SK-MEL-5 (cell line): ENCODE measurements at places on chromosomes 11 and 22. TPM values are rescaled to one million over a fixed set of nuclear protein-coding genes. Genes with fewer than 3 reads are reported as not detected.

- DNase-seq, result no peak
Measured at GRCh38 chr22:20857247-20857643, 1.4 kb downstream of the PI4KA start.

- no peak for DNase-seq
Measured at GRCh38 chr11:47215366-47215910, 664 bp downstream of the DDB2 start.

DNA sequence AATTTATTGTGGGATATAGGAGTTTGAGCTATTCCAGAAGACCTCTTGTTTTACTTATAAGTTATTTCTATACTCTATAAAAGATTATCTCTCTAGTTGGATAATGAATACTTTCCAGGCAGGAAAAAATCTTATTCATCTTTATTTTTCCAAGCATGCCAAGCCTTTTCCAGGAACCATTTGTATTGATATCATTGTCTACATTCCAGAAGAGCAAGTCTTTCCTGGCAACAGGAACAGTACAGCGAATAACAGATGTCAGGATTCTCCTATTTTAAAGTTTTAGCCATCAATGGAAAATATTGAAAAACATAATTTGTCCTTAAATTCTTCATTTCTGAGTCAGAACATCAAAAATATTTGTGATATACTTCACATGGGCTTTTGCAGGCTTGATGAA, 5.2 kb upstream of the NXPE1 start:
- DNase-seq, result no peak

DNA sequence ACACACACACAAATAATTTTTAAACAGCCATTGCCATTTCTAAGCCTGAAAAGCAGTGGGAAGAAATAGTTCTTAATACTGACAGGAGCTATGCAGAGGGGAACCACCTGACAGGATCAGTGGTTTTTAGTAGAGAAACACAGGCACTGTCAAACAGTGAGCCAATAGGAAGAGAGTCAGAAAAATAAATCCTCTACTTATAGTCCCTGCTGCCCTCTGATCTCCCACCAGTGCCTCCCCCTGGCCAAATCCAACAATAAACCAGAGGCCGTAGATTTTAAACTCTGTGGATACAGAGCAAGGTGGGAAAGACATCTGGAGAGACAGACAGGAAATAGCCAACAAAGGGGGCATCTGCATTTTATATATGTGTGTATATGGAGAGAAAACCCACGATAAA, 7.9 kb upstream of the OR56B4 start:
- peak; percentile 30 for DNase-seq

DNA sequence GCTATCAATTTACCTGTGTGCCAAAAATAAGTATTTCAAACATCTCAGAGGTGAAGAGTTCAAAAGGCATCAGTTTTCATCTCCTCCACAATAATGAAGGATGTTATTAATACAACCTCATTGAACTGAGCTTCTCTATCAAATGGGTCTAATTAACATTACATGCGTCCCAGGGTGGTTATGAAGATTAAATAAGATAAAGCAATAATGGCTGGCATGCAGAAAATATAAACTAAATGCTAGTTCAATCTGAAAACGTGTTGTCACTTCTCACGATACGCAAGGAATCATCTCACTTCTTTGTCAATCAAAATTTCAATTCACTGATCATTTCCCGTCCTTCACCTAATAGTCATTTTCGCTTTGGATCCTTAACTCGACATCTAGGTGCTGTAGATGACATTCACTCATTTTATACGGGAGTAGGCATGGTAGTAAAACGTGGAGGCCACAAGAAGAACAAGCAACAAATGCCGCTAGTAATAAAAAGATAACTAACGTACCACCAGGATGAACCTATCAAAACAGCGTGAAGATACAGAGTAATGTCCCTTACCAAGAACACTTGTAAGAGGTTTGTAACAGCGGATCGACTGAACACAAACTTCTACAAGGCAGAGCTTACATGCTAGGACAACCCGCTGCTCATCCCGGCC, 918 bp downstream of the CHORDC1 start:
- DNase-seq, result no peak

DNA sequence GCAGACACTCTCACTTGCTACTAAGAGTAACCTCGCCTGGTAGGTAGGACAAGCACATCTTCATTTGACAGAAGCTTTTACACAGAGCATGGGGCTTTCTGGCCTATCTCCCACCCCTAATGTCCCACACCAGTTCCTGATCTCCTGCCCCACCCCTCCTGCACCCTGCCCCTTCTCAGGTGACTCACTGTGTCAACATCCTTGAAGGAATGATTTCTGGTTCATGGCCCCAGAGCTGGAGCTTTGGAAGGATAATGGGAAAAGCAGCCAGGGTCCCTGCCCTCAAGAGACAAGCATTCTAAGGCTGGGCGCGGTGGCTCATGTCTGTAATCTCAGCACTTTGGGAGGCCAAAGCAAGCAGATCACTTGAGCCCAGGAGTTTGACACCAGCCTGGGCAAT, 47.2 kb downstream of the LRFN4 start:
- no peak for DNase-seq

DNA sequence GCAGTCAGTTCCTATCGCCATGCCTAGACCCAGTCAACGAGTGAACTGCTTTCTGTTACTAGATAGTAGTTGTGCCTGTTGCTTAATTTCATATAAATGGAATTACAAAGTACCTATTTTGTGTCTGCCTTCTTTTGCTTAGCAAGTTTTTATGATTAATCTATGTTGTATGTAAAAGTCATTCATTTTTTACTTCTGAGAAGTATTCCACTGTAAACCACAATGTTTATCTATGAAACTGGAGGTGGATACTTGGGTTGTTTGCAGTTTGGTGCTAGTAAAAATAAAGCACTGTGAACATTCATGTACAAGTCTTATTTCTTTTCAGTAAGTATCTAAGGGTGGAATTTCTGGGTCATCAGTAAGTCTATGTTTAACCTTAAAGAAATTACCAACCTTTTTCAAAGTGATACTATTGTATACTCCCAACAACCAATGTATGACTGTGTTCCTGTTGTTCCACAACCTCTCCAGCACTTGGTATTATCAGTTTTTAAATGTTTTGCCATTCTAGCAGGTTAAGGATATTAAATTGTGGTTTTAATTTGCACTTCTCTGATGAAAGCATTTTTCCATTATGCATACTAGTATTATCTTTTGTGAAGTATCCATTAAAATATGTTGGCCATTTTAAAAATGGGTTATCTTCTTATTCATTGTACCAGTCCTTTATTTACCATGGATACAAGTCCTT, 68.2 kb downstream of the DNAJC24 start:
- no peak for DNase-seq

GRCh38 chr11:9616042-9616675, 42.7 kb downstream of the WEE1 start:
- no peak for DNase-seq

GRCh38 chr22:29695129-29695926, 24.5 kb upstream of the CABP7 start:
- DNase-seq, result no peak

GRCh38 chr11:111077530-111078322, 167.8 kb upstream of the POU2AF2 start:
- DNase-seq, result no peak

DNA sequence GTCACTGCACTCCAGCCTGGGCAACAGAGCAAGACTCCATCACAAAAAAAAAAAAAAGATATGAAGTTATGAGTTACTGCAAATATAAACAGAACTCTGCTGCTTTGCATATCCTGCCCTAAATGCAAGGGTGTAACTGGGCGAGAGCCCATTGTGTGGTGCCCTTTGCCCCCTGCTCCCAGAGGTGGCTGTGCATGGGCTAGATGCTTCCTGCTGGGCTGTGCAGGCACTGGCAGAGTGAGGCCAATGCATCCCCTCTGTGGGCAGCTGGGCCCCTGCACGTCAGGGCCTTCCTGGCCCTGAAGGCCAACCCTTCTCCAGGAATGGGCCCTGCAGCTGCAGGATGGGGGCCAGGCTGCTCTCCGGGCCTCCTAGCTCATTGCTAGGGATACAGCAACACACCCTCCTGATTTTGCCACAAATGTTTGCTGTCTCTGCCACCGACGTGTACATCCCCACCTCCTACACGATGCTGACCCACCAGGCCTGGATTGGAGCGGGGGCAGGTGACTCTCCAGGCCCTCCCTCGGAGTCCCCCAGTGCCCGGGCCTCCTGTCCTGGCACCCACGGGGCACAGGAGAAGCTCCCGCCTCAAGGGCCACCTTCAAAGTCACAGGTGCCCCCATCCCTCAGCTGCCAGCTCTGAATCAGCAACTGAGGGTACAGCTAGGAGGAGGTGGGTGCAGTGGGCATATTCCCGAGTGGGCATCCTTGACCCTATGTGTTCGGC, 40.7 kb upstream of the COMT start:
- no peak for DNase-seq

- no peak for DNase-seq
Measured at GRCh38 chr11:62853279-62853965, 14.0 kb upstream of the WDR74 start.

- DNase-seq, result no peak
Measured at GRCh38 chr11:74092425-74092824, 78.4 kb downstream of the C2CD3 start.

DNA sequence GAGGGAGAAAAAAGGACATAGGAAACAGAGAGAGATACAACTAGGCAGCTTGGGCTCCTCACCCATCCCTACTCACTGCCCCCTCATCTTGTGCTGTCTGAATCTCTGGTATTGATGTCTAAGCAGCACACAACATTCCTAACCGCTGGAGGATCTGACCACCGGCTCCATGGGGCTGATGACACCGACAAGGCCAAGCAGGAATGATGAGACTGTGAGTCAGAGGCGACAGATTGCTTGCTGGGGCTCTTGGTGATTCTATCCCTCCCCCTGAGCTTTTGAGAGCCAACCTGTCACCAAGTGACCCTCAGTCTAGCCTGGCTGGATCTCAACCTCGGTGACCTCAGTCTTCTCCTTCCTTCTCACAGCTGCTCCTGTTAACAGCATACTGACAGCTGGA, 13.8 kb downstream of the PAMR1 start:
- no peak for DNase-seq

- DNase-seq, result peak; percentile 63
Measured at GRCh38 chr11:100808904-100809491, 121.9 kb downstream of the ARHGAP42 start.

DNA sequence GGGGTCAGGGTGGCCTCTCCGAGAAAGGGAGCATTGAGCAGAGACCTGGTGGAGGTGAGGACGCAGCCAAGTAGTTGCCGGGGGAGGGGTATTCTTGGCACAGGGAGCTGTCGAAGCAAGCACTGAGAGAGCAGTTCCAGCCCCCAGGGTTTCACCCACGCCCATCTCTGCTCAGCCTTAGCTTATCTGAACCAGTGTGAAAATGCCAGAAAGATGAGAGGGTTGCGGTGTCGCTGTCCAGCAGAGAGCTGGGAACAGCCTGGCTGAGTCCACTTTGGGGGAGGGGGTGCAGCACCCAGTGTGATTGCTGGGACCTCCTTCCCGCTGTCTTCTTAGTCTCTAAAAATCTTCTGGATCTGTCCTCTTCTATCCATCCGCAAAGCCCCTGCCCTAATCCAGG, 123.3 kb upstream of the TBCEL start:
- DNase-seq, result no peak

DNA sequence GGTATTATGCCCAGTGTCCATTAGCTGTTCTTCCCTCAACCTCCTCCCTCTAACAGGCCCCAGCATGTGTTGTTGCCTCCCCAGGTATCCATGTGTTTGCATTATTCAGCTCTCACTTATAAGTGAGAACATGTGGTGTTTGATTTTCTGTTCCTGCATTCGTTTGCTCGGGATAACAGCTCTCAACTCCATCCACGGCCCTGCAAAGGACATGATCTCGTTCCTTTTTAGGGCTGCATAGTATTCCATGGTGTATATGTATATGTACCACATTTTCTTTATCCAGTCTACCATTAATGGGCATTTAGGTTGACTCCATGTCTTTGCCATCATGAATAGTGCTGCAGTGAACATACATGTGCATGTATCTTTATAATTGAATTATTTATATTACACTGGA, 82.8 kb downstream of the PRMT3 start:
- no peak for DNase-seq

DNA sequence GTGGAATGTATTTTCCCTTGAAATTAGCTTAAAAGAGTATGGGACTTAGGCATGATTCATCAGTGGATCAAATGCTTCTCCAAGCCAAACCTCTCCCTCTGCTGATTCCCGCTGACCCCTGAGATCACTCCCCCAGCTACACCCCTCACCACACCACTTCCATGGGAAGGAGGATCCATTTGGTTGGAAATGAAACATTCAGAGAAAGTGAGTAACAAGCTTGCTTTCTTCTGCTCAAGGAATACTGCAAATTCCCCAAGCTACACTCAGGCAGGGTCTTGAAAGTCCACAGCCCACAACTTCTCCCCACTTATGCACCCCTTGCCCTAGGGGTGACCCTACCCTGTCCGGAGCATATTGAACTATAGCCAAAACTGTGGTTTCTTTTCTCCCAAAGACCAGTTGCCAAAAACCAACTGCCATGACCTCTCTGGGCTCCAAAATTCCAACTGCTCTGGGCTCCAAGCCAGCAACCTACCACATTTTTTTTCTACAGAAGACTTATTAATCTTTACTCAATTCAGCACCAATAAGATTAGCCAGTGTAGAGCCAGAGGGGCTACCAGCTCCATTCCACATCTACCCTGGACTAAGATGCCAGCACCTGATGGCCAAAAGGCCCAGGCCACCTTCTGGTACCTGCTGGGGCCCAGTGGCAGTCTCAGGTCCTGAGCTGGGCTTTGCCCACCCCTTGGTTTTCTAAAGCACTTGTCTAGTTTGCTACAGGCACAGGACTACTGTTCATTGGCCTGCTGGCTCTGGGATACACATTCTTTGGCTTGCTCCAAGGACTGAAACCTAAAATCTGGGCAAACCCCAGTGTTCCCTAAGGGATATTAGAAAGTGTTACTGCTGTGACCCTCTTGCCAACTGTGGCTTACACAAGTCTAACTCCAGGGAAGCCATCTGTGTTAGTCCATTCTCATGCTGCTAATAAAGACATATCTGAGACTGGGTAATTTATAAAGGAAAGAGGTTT, 101.1 kb downstream of the MICAL3 start:
- no peak for DNase-seq

DNA sequence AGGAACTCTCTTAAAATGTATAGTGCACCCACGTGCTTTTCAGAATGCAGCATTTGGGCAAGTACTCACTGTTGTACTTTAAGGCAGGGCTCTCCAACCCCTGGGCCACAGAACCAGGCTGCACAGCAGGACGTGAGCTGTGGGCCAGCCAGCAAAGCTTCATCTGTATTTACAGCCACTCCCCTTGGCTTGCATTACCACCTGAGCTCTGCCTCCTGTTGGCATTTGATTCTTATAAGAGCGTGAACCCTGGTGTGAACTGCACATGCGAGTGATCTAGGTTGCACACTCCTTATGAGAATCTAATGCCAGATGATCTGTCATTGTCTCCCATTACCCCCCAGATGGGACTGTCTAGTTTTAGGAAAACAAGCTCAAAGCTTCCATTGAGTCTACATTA, 3.0 kb downstream of the C11orf58 start:
- DNase-seq, result no peak

- DNase-seq, result peak; percentile 49
Measured at GRCh38 chr22:17891481-17892167, 117.4 kb upstream of the BID start.

The OR56A4 gene
- not detected in 2 replicates for total RNA-seq

The AIFM3 gene
- total RNA-seq, result 3.2 and 3.9 TPM in 2 replicates

The DBX1 gene
- total RNA-seq, result not detected in 2 replicates

The CDHR5 gene
- total RNA-seq, result not detected in 2 replicates

The PLAAT2 gene
- not detected in 2 replicates for total RNA-seq

The TUBA8 gene
- total RNA-seq, result 0.50 and 0.88 TPM in 2 replicates
